ENCODE measurements at places on chromosomes 13 and 19. TPM values are rescaled to one million over a fixed set of nuclear protein-coding genes. Genes with fewer than 3 reads are reported as not detected.

Gene ZNF536
- total RNA-seq: 2.2 TPM

Gene DGKH
- total RNA-seq: 4.8 TPM

Gene PSG2
- total RNA-seq: not detected

Gene NOP53
- 172 TPM for total RNA-seq

Gene SLC17A7
- 1.8 TPM for total RNA-seq

GRCh38 chr13:72953391-72953965 is 105.3 kb upstream of the KLF5 start:
- no peak for DNase-seq

DNA sequence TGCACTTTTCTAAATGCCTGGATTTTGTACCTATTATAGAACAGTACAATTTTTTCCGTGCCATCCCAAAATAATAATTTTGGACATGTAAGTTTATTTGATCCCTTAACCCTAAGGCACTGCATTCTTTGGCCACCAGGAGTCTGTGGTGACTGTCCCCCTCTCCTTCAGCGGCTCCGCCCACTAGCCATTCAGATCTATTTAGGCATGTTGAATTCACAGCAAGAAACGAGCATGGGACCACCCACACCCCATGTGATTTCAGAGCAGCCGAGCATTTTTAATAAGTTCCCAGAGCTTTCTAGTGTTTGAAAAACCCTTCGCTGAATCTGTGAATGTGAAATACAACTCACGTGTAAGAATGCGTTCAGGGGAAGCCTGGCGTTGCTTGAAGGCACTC is 567.5 kb downstream of the MYO16 start:
- no peak for DNase-seq

DNA sequence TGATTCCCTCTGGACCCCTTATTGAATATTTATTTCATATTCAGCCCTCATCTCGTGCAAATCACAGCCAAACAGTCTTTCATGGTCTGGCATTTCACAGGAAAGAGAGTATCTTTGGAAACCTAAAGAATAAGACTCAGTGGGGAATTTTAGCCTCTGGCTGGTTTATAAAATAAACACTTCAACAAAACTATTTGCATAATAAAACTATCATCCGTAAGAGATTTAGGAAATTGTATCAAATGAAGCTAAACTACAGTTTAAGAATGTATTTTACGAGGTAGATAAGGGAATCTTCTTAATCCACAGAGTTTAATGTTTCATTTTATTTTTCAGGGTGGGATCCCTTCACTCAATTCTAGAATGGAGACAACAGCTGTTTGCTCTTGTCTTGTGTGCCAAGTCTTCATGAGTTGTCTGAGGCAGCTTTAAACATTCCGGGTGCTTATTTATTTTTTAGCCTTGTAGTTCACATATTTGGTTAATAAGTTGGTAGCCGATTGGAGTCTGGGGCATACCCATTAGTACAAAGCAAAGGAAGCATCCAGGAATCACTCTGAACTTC is 634.4 kb upstream of the KLF12 start:
- DNase-seq: no peak

DNA sequence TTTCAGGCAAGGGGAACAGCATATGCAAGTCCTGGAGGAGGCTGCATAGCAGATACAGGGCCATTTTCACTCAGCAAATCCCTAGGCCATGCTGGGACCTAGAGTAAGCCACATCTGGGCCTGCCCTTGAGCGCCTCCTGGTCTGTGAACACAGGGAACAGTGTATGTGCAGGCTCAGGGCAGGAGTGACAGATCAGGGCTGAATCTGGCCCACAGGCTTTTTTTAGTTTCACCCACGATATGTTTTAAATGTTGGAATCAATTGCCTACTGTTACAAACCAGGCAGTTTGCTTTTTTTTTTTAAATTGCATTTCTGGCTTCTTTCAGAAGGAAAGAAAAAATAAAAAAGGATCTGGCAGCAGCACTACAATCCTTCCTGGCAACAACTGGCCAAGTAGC is 1.5 kb upstream of the TMEM145 start:
- no peak for DNase-seq

GRCh38 chr19:44865196-44865767 is 19.2 kb downstream of the NECTIN2 start:
- DNase-seq: peak; percentile 7

DNA sequence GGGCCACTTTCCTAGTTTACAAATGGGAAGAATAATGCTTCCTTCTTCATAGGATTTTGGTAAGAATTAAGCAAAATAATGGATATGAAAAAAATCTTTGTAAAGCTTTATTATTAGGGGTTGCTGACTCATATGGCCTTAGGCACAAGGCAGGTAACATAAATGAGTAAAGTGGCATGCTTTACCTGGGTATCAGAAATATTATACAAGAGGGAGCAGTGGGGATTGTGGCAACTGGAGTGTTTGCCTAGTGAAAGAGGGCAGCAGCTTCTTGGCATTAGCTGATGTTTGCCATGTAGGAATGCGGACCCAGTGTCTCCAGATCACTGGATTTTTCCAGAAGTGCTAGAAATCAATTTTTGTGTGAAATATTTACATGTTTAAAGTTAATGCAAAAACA is 19.5 kb downstream of the WDFY2 start:
- no peak for DNase-seq

- no peak for DNase-seq
These were observed 115.5 kb downstream of the GGACT start for GRCh38 chr13:100473087-100473486.

DNA sequence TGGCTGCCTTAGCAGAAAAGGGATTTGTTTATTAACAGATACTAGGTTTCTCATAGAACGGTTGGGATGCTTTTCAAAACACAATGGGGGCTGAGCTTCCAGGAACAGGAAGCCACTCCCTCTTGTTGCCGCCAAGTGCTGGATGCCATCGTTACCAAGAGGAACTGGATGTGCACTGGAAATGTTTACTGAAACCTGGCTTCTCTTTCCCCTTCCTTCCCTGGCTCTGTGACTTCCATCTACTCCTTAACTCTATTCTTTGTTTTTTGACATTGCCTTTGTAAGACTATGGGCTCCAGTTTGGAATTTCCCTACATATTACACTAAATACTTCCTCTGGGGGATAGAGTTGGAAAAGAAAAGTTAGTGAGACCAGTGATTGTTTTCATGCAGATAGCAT is 11.7 kb upstream of the KL start:
- no peak for DNase-seq

- DNase-seq: no peak
These were observed 3.2 kb upstream of the TARM1 start for GRCh38 chr19:54084410-54084809.

- no peak for DNase-seq
These were observed 1487.7 kb downstream of the EFNB2 start for GRCh38 chr13:105047676-105048295.

- DNase-seq: no peak
These were observed 149.1 kb downstream of the COG6 start for GRCh38 chr13:39804332-39805210.

GRCh38 chr13:103078158-103078557 is 11.9 kb upstream of the SLC10A2 start:
- DNase-seq: no peak

GRCh38 chr19:16022251-16022650 is 54.0 kb upstream of the TPM4 start:
- no peak for DNase-seq

DNA sequence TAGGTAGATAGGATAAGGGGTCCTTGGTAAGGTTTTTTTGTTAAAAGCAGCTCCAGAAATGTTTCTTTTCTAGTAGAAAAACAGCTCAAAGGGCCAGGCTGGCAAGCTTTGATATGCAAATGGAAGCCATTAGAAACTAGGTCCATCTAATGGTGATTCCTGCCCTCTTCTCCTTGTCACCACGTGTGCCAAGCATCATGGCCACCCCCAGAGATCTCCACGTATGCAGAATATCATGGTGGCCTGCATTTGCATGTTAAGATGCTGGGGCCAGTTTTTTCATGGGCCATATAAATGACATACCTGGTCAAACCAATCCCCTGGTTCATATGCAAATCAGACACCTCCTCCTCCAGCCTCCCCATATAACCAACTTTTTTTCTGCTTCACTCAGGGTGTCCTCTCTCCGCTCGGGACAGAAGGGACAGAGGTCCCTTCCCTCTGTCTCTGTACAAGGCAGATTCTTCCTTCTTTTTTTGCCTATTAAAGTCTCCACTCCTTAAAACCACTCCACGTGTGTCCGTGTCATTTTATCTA is 1335.9 kb downstream of the UQCRFS1 start:
- no peak for DNase-seq

DNA sequence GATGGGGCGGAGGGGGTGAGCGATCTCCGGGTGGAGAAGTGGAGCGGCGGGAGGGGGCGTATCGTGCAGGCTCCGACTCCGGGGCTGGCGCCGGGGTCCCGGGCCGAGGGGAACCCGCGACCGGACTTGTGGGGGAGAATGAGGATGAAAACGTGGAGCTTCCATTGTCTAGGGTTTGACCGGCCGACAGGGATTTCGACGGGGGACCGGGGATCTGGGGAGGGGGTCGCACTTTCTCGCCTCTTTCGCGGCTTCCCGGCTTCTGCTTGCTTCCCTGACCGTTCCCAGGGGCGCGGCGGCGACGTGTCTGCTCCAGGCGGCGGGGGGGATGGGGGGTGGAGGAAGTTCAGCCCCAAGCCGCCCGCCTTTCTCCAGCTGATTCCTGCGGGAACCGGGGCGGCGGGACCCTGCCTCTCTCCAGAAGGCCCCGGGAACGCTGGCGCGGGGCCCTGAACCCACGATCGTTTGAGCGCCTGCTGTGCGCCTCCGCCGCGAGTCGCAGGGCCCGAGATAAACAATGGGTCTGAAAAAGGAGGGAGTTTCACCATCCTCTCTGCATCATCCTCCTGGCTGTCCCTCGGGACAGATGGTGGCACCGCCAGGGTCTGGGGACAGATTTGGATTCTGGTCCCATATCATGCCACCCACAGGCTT is 790 bp downstream of the TPM4 start:
- peak; percentile 86 for DNase-seq

DNA sequence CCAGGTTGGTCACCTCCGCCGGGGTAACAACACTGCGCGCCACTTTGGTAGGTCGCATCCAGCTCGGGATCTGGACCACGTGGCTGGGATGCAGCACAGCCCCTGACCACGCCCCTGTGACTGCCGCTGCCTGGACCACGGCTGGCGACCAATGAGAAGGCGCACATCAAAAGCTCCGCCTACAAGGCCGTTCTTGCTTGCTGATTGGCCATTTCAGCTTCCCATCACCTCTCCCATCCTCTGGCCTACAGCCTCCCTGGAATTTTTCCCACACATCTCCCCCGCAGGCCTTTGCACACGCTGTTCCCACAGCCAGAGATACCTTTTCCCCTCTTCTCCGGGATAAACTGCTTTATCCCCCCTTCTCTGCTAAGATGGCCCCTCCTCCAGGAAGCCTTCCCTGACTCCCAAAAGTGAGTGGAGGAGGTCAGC is 12.5 kb upstream of the MAP1S start:
- DNase-seq: no peak

DNA sequence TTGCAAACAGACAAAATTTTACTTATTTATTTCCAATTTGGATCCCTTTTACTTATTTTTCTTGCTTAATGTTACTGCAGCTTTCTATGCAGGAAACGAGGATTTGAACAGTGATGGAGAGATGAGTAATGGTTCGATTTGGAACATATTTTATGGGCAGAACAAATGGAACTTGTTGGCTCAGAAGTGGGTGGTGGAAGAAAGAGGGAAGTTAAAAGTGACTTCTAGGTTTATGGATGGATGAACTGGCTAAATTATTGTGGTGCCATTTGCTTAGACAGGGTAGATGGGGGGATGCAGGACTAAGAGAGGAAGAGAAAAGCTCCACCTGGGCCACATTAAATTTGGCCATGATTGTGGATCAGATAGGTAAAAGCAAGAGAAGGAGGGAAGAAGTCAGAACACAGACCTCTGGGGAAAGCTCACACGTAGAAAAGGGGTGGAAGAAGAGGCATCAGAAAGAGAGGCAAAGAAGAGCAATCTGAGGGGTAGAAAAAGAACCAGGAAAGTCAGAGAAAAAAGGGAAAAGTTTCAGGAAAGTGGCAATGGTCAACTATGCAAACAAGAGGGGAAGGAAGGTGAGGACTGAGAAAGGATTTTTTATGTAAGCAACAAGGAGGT is 768 bp upstream of the CYSLTR2 start:
- DNase-seq: no peak

Data from Right ventricle myocardium inferior (tissue), 1 donor.